ENCODE measurements at places on chromosomes 3 and 15.
A peak's percentile ranks its signal among the peaks of the same experiment; 100 is the strongest.

- DNase-seq, result peak; percentile 57
These were observed 509 bp upstream of the LRRC3B start for GRCh38 chr3:26621906-26622620.

DNA sequence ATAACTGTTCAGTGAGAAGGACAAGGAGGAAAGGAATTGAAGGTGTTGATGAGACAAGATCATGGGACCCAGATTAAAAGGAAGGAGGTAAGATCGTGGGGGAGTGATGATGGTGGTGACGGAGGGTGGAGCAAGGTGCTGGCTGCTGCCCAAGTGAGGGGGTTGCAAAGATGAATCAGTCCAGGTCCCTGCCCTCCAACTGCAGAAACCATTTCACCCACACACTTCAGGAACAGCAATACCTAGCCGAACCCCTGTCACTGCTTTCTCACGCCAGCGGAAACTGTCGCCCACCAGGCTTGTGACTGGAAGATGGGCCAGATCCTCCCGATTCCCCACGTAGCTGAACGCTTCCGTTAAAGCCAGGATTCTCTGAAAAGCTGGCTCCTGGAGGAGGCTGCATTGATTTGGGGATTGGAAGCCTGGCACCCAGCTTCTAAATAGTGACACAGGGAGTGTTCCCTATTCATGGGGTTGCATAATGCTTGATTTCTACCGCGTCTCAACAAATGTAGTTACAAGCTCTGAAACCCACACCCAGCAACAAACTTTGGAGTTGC lies 3.2 kb upstream of the LSG1 start:
- no peak for DNase-seq

- no peak for DNase-seq
These were observed 306.3 kb upstream of the CHRM5 start for GRCh38 chr15:33662014-33662413.

DNA sequence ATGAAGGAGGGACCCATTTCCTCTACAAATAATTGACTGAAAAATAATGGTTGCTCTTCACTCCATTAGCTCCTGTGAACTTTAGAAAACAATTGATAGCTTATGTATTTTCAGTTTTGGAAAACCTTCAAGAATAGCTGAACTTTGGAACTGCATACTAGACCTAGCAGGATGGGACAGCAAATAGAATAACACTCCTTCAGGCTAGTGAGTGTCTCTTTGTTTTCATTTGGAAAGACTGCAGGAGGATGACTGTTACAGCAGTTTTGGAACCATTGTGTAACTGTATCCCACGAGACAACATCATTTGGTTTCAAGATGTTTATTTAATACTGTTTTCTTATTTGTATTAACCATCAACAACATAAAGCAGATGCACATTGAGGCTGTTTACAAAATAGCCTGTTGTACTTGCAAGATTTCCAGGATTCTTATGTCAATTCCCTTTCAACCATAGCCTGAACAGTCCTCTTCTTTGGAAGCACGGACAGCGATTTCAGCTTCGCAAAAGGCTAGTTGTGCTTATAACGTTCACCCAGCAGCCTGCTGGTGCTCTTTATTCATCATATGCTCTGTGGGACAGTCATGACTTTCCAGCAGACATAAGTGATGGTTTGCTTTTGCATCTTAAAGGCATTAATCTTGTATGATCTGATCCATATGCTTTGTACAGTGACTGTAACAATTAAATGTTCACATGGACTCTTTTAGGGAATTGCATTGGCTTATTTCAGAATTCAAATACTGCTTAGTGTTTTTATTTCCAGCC lies 335.5 kb downstream of the IL5RA start:
- DNase-seq, result no peak

- DNase-seq, result no peak
These were observed 234.0 kb downstream of the RBMS3 start for GRCh38 chr3:29514912-29515311.

DNA sequence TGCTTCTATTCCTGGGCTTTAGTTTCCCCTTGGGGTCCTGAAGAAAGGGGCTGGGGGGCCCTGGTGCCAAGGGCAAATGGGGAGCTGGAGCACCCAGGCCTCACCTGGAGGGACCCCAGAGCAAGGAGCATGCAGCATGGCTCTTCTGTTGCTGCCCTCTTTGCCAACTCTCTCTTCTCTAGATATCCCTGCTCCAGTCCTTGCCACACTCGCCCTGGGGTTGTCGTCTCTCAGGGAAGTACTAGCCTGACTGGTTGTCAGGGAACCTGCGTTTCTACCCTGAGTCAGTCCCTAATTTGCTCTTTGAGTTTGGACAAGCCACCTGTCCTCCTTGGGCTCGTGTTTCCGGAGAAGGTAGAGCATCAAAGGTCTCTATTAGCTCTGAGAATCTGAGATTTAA lies 63.7 kb upstream of the UBE2Q2 start:
- no peak for DNase-seq

GRCh38 chr3:94299716-94300115 lies 236.9 kb downstream of the NSUN3 start:
- no peak for DNase-seq

- DNase-seq, result no peak
These were observed 58.8 kb downstream of the TRAK1 start for GRCh38 chr3:42149975-42150374.

GRCh38 chr15:62931650-62932049 lies 110.9 kb upstream of the TPM1 start:
- DNase-seq, result no peak

DNA sequence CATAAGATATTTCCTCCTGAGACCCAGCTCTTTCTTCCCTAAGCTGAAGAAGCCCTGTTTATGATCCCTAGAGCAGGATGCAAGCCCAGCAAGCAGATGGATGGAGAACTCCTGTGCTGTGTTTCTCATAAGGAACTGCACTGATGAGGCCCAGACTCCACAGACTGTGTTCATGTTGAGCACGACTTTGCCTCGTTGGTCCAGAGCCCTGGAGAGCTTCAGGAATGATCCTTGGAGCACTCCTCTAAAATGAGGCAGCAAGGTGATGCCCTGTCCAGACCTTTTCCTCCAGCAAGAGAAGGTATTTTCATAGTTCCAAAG lies 83.8 kb downstream of the MYLK start:
- DNase-seq, result no peak

DNA sequence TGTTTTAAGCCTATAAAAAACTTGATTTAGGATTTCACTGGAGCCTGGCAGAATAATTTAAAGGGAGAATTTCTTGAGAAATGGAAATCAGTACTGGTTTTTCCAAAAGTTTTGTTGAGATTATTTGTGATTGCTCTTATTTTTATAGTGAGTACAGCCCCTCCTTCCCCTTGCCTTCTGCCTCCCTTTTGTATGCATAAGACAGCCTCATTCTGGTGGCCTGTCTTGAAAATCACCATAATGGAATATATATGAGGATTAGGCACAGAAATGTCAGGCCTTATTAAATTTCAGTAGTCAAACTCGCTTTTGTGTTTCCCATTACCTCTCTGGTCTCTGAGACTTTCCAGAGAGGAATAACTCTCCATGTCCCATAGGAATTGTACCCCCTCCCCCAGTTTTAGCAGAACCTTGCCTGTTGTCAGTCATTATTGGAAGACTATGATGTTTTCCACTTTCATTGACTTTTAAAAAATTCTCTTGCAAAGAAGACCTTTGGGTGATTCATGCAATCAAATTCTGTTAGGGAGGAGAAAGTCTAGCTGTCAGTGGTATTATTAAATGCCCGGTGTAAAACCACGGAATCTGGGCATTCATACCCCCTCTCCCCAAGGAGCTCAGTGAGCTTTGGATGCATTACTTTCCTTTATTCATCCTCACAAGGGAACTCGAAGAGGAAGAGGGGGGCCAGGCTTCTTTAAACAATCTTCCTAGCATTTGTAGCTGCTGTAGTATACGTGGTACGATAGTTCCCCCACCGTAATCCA lies 171.6 kb upstream of the TSC22D2 start:
- DNase-seq, result no peak

DNA sequence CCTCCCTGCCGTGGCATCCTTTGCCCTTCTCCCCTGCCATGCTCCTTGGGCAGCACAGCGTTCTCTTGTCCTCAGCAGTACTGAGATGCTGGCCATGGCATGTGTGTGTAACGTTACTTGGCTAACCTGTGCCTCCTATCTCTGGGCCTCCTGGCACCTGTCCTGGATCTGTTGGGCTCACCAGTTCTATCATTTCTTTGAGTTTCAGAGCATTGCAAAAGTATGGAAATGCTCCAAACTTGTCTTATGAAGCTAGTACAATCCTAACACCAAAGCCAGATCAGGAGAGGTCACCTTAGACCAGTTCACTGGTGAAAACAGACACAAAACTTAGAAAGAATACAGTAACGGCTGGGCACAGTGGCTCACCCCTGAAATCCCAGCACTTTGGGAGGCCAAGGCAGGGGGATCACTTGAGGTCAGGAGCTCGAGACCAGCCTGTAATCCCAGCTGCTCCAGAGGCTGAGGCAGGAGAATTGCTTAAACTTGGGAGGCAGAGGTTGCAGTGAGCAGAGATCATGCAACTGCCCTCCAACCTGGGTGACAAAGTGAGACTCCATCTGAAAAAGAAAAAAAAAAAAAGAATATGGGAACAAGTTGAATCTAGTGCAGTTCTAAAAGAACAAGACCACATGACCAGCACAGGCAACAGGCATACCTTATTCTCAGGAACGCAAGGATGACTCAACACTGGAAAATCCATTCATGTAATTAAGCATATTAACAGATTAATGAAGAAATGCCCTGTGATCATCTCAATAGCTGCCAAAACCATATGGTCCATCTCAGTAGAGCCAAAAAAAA lies 62.4 kb upstream of the TRPM1 start:
- no peak for DNase-seq

DNA sequence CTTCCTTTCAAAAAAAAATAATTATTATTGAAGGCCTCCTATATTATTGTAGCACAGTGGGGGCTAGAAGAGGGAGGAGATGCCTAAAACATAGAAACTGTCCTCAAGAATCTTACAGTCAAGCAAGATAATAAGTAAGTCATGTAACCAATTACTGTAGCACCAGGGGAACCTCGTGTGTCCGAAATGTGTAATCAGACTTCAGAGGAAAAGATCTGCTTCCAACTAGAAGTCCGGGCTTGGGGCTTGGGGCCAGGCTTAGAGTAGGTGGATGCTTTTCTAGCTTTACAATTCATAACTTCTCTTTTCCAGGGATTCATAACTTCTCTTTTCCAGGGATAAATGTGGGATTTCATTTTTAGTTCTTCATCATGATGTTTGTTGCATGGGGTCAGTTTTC lies 29.2 kb downstream of the MEIS2 start:
- DNase-seq, result no peak

DNA sequence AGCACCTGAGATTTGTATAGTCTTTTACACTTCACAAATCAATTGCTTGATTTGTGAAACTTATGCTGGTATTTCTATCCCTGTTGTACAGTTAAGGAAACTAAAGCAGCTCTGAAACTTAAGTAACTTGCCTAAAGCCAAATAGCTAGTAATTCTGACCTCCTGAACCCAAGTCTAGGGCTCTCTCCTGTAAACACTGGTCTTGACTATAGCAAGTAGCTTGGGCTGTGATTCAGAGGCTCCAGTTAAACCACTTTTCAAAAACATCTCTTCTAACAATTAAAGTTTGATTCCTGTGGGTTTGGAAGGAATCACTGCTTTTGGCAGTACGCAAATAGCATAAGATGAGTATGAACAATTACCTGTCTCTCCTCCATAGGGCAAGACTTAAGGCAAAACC lies 18.5 kb upstream of the CMTM8 start:
- DNase-seq, result no peak

- DNase-seq, result no peak
These were observed 30.9 kb downstream of the C3orf18 start for GRCh38 chr3:50536471-50537180.

DNA sequence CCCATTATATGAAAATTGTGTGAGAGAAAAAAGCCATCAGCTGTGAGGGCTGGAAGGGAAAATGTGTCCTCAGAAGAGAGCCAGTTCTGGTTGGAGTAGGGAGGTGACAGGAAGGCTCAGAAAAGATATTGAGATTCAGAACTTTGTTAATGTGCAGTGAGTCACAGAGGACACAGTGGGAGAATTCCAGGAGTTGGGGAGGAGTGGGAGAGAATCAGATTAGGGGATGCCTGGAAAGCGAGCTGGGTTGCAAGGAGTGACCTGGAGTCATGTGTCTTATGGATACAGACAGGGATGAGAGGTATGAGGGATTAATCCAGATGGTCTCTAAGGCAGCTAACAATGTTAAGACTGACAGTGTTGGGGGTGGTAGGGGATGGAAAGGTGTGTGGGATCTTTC lies 67.5 kb downstream of the CHST2 start:
- no peak for DNase-seq

GRCh38 chr3:127884041-127884440 lies 31.0 kb upstream of the KBTBD12 start:
- no peak for DNase-seq
